ENCODE measurements at places on chromosomes 7 and 10.

GRCh38 chr10:132110713-132111112, 45.0 kb downstream of the JAKMIP3 start:
- no peak for DNase-seq

DNA sequence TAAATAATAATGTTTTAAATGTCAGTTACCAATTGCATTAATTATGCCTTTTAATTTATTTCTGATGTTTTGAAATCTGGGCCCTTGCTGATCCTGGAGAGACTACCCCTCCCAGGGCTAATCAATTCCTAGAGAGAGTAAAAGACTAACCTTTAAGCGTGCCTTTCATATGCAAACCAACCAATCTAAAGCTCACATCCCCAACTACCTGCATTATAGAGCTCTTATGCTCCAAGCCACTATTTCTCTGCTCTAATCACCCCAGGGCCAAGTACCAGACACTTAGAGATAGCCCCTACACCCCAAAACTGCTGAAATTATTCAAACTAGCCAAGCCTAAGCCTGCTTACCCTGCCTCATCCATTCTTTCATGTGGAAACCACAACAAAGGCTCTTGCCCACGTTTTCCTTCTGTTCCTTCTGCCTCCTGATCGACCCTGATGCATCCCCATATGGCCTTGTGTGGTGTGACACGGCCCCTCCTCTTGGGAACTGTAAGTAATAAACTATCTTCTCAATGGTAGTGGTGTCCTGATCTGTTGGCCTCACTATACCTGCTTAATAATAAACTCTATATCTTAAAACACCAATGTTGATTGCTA, 97.7 kb downstream of the HIBADH start:
- DNase-seq: no peak

- DNase-seq: peak; percentile 81
Observed at GRCh38 chr10:79331709-79332108, 15.6 kb upstream of the PPIF start.

- no peak for DNase-seq
Observed at GRCh38 chr10:77827366-77827765, 99.2 kb downstream of the DLG5 start.

DNA sequence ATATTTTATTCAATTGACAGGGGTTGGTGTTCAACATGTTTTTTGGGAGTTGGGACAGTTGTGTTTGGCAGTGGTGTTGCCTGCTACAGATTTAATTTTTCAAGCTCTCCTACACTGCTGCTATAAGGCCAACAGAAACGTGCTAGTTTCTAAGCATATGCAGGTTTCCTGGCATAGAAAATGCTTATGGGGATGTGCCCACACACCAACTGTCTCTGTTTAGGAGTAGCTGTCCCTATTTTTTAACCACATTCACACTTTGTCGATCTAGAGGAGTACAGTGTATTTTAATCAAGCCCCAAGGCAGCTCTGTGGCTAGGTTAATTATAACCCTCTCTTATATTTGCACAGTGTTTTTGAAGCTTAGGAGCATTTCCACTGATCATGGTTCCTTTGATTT, 28.6 kb downstream of the TMEM178B start:
- DNase-seq: no peak

Measured in MV-4-11 (cell line).